GM12864 (cell line): ENCODE measurements at places on chromosomes 1 and 21.

- no peak for DNase-seq
Observed at GRCh38 chr1:235567812-235568503, 63.7 kb upstream of the B3GALNT2 start.

DNA sequence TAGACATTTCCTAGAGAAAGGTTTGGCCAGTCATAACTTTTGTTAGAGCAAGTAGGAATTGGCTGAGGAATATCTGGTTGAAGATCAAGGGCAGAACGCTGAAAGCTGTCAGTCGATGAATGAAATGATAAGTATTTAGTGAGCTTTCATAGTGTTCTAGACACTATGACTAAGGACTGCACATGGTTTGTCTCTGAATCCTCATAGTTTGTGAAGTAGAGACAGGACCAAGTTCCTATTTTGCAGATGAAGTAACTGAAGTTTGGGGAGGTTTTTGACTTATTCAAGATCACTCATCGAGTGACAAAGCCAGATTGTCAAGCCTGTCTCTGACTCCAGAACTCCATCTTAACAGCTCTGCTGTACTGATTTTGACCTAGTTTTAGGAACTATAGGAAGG is 4.7 kb downstream of the ELOA start:
- DNase-seq: no peak

- peak; percentile 45 for DNase-seq
Observed at GRCh38 chr1:89843273-89844130, 22.7 kb downstream of the LRRC8D start.

GRCh38 chr21:15842565-15842880 is 112.7 kb downstream of the USP25 start:
- DNase-seq: no peak

DNA sequence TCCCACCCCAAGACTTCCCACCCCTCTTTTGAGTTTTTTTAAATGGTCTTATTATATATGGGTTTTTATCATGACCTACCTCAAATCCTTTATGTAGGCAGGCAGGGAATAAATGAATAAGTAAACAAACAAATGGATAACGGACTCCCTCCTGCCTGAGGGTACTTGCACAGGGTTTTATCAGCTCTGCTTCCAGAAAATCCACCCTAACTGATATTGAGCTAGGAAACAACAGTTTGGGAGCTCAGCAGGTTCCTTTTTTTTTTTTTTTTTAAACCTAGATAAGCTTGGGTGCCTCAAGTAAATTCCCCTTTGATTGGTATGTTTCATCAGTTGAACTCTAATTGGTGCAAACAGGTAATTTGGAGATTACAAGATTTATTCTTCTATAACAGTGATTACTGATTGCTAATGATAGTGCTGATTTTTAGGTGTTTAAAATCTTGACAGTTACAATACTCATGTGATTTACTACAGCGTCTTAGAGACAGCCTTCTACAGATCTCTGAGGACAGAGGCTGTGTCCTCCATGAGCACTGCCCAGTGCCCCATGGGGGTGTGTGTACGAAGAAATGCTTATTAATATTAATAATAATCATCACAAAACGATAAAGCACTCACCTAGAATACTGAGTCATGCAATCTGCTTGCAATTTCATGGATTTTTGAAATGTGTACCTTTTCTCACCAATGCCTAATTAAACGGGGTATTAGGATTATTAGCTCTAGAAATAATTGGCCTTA is 347.4 kb downstream of the RRAGC start:
- DNase-seq: no peak

- DNase-seq: no peak
Observed at GRCh38 chr21:16426936-16427335, 697.2 kb downstream of the USP25 start.

GRCh38 chr21:42636520-42637266 is 16.7 kb upstream of the PDE9A start:
- no peak for DNase-seq

DNA sequence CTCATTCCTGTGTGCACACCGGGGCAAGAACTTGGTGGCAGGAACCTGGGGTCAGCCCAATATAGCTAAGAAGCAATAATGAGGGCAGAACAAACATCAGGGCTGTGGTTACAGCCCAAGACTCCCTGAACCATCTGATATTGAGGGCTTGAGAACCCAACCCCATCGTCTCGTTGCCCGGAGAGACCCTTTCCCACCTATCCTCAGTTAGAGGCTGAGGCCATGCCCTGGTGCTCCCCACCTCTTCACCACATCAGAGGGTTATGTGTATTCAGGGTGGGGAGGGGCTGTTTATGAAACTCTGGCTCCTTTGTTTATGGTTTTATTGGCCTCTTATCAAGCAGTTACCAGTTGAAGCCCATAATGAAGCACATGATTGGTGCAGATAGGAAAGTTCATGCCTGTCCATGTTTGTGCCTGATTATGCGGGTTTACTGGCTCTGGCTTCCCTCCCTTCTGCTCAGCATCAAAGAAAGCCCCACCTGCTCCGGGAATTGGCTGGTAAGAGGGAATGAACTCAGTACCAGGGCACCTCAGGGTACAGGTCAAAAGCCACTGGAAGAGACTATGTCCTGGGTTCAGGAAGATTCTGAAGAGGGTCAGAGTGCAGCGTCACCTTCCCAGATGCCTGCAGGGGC is 14.5 kb downstream of the NUAK2 start:
- DNase-seq: no peak

DNA sequence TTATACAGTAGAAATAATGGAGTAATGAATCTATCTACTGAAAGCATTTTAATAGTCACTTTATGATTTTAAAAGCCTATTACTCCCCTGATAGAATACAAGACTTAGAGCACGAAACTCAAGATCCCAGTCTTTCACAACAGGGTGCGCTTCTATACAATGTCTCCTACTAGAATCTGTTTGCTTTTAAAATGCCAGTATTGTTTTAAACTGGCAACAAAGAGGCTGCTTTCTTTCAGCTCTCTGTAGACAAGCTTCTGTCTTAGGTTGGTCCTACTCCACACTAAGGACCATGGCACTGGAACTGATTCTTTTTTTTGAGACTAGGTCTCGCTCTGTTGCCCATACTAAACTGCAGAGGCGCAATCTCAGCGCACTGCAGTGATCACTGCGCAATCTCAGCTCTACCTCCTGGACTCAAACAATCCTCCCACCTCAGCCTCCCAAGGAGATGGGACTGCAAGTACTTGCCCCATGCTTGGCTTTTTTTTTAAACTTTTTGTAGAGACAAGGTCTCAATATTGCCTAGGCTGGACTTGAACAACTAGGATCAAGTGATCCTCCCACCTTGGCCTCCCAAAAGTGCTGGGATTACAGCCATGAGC is 4.8 kb downstream of the DCAF8 start:
- DNase-seq: no peak

DNA sequence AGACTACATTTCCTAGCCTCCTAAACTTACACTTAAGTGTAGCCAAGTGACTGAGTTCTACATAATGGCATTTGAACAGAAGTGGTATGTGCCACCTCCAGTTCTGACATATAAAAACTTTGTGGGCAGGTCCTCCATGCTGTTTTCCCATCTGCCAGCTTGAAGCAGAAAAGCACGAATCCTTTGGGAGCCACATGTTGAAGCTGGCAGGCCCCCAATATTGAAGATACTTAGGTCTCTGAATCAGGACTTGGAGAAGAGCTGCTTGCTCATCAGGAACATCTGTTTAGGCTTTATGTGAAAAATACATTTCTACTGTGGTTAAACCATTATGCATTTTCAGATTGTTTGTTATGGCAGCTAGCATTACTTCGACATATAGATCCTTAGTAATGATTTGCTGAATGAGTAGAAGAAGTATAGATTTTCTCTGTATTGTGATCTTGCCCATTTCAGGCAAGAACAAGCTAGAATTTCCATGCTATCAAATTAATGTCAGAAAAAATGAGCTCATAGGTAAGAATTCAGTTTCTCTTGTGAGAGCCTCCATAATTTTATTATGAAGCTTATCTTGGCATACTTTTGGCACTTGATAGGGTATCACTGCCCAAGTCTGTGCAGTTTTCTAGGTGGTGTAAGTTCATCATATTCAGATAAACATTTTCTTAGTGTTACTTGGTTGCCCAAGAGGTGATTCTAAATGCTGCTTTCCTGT is 68.4 kb downstream of the GDAP2 start:
- no peak for DNase-seq

GRCh38 chr1:27873671-27874384 is 1.5 kb downstream of the THEMIS2 start:
- no peak for DNase-seq

GRCh38 chr1:164361927-164362326 is 197.1 kb upstream of the PBX1 start:
- DNase-seq: no peak

DNA sequence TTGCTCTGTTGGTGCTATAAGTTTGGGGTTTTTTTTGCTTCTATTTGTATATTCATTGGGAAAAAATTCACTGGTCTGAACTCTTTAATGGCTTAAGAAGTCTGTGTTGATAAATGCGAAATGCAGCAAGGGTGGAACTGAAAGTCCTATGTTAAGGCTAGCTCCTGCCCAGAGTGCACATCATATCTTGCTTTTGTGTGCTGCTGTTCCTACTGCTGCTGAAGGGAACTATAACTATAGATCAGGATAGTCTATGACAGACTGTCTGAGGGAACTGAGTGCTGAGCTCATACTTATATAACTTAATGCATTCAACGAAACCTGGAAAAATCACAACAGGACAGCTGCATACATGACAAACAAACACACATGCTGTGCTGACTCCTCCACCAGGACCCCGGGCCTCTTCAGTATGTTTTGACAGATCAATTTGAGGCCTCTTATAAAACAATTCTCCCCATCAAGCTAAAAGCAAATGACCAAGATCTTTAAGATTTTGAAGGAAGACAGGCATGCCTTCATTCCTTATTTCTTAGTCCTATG is 1031.5 kb upstream of the ADGRL2 start:
- DNase-seq: no peak

- no peak for DNase-seq
Observed at GRCh38 chr1:11318982-11319381, 46.0 kb downstream of the UBIAD1 start.

- DNase-seq: no peak
Observed at GRCh38 chr1:215489771-215490565, 77.1 kb upstream of the KCTD3 start.

GRCh38 chr21:31284797-31285397 is 59.2 kb downstream of the TIAM1 start:
- no peak for DNase-seq

GRCh38 chr1:161824618-161825017 is 58.5 kb downstream of the ATF6 start:
- DNase-seq: no peak

DNA sequence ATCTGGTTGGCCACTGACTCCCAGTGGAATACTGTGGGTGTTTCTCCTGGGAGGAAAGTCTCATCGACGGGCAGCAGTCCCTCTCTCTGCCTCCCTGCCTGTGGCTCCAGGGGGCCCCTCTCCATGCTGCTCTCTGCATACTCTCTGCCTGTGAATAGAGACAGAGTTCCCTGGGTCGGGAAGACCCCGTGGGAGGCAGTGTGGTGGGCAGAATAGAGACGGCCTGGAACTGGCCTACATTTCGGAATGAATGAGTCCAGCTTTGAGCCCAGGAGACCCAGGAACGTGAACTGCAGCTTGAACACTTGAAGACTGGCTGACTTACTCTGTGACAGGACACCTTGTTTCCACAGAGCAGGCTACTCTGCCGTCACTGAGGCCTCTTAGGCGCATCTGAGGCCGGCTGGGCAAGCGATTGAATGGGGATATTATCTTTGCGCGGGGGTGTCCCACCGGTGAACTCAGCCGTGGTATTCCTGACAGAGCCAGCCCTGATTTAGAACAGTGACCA is 64.0 kb downstream of the KIF21B start:
- no peak for DNase-seq

DNA sequence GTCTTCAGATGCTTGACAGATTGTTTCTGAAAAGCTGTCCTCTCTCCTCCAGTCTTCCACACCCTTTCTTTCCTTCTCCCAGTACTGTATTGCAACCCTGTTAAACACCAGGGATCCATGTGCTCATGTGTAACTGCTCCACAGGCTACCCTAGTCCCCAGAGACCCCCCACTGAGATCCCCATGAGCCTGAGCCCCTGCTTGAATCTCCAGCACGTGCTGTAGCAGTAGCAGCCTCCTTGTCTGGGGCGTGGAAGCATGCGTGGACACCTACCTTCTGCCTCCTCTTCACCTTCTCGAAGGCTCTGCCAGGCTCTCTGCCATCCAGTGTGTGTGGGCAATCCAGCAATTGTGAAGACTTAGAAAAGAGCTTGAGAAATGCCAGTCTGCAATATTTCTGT is 25.2 kb downstream of the GPR137B start:
- no peak for DNase-seq

DNA sequence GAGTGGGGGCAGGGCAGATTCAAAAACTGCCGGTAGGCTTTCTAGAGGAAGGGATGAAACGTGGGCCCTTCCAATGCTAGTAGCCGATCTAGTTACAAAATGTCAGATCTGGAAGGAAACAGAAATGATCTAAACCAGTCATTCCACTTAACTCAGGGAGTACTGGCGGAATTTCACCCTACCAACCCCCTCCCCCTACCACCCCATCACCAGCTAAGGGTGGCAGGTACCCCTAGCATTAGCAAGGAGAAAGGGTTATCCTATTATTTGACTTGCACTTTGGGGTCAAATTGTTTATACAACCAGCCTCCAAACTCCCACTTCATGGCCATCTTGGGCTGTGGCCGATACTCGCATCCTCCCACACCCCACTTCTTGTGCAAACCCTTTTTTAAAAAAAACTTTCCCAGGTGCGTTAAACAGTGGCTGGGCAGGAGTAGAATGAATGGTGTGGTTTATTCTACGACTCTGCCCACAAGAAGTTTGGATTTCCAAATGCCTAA is 644 bp upstream of the MRPL24 start:
- no peak for DNase-seq

GRCh38 chr1:81165963-81166362 is 634.8 kb upstream of the ADGRL2 start:
- no peak for DNase-seq

- no peak for DNase-seq
Observed at GRCh38 chr1:46367072-46367471, 26.5 kb downstream of the NSUN4 start.

DNA sequence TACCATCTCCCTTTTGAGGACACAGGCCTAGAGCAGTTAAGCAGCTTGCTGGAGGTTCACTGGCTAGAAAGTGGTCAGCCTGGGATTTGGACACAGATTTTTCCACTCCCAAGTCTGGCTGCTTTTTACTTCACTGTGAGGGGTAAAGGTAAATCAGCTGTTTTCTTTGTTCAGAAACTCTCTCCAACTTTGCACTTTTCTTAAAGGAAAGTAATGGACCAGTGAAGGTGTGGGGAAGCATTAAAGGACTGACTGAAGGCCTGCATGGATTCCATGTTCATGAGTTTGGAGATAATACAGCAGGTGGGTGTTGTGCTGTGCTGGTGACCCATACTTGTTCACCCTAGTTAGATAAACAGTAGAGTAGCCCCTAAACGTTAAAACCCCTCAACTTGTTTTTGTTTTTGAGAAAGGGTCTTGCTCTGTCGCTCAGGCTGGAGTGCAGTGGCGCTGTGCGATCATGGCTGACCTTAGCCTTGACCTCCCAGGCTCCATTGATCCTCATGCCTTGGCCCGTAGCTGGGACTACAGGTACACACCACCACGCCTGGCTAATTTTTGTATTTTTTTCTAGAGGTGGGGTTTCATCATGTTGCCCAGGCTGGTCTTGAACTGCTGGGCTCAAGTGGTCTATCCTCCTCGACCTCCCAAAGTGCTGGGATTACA is 4.2 kb downstream of the SOD1 start:
- DNase-seq: no peak

- DNase-seq: no peak
Observed at GRCh38 chr21:36873513-36873912, 93.0 kb downstream of the HLCS start.
